ENCODE measurements at places on chromosomes 11 and 22. TPM values are rescaled to one million over a fixed set of nuclear protein-coding genes. Genes with fewer than 3 reads are reported as not detected.

GRCh38 chr11:20075627-20076026, 84.6 kb downstream of the DBX1 start:
- DNase-seq = no peak

DNA sequence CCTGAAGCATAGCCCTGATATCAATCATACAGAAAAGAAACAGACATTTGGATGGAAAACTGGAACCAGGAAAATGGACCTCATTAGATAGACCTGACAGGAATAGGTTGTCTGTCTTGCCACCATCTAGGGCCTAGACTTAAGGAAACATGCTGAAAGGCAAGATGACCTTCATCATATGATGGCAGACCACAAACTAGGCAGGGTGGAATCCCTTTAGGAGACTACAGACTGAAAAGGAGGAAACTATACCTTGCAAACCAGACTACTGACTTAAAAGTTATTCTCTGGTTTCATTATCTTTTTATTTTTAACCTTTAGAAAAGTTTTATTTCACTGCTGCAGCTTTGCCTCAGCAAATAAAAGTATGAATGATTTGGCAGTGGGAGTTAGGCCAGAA, 20.3 kb downstream of the SBF2 start:
- no peak for DNase-seq

DNA sequence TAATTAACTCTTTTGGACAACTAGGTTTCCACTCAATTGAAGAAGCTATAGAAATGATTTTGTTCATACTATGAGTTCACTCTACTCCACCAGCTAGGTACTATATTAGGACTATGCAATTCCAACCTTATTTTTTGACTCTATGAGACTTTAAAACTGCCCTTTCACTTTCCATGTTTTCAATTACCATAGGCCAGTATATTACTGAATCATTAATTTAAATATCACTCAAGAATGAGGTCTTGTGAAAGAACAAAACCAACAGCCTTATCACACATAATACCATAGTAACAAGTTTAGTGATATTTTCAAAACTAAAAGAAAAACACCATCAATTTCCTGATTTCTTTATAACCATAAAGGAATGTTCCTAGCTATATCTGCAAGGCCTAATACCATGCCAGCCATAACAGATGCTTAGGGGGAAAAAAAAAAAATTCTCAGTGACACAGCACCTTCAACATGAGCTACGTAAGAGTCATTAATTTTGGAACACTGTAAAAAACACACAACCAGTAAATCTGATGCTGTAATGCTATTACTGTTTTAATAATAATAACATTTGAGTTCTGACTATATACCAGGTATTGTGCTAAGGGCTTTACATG, 6.1 kb downstream of the DCUN1D5 start:
- DNase-seq = no peak

GRCh38 chr11:47998733-47999359, 18.5 kb downstream of the PTPRJ start:
- peak; percentile 81 for DNase-seq

DNA sequence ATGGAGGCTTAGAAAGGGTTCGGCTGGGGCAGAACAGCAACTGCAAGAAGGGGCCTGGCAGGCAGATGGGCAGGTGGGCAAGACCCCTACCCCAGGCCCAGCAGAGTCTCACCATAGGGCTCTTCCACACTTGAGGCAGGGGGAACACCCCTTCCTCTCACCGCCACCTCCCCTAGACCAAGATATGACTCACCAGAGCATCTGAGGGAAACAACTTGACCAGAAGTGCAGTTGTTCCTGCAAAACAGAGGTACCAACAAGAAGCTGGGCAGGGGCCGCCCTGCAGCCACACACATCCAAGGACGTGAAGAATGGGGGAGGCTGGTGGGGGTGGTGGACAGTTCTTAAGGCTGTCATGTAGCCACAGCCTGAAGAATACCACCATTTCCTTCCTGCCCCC, 10.9 kb downstream of the TMPRSS5 start:
- DNase-seq = no peak

GRCh38 chr11:10893714-10894151, 35.9 kb upstream of the ZBED5 start:
- peak; percentile 71 for DNase-seq

GRCh38 chr11:107275632-107276031, 182.0 kb downstream of the CWF19L2 start:
- no peak for DNase-seq

GRCh38 chr11:95108671-95109551, 19.3 kb downstream of the ENDOD1 start:
- DNase-seq = no peak

Gene CCND1
- 80.2 TPM for total RNA-seq

Gene GRAMD4
- 21.8 TPM for total RNA-seq

Gene FADD
- total RNA-seq = 29.1 TPM

Gene ALDH3B2
- total RNA-seq = 2.5 TPM

Gene NXPE4
- total RNA-seq = not detected

Gene TPP1
- total RNA-seq = 68.4 TPM
